ENCODE measurements at places on chromosomes 3 and 15.

GRCh38 chr3:50246517-50246954 lies 10.5 kb downstream of the GNAI2 start:
- ATAC-seq: peak; percentile 44

DNA sequence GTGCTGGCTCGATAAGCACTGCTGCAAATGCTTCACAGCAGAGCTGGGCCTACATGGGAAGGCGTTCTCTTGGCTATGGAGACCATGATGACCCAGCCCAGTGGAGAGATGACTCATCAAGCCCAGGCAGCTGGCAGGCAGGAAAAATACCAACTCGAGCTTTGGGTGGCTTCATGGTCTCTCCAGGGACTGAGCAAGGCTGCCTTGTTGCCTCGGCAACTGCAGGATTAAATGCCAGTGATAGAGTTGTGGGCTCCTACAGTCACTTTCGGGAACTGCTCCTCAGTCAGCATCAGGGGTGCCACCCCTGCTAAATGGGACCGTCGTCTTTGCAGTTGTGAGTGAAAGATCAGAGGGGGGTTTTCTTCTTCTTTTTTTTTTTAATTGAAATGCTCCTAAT lies 54.6 kb upstream of the MYZAP start:
- no peak for ATAC-seq

DNA sequence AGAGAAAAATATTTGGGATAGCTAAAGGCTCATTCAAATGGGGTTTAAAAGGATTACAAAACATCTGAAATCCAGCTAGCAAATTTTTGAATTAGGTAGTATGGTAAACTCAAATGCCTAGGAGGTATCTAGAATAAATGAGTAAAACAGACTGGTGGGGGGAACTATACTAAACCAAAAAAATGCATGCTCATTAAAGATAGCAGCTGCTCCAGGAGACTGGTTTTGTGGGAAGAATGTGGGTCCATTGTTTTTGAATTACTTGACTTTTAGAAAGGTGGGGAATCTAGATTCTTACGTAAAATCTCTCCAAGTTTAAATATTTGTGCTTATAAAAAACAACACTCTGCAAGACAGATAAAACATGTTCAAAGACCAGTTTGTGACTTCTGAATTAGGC lies 73.8 kb downstream of the LEKR1 start:
- ATAC-seq: no peak

- ATAC-seq: no peak
Observed at GRCh38 chr3:4440951-4441350, 26.1 kb downstream of the SUMF1 start.

DNA sequence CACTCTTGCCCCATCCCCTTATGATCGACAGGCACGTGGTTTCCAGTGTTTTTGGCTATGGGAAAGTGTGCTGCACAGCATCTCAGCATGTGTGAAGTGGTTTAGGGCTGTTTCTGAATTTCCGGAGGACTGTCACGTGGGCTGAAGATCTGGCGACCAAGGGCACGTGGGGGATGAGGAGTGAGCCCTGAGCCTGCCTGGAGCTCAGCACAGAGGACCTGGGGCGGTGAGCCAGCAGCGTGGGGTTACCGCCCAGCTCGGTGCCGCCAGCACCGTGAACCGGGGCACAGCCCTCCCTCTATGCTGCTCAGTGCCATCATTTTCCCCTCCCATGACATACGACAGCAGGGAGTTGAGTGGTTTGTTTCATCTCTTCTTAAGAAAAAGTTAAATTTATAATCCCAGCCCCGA lies 150.2 kb downstream of the DNAJB8 start:
- ATAC-seq: no peak

DNA sequence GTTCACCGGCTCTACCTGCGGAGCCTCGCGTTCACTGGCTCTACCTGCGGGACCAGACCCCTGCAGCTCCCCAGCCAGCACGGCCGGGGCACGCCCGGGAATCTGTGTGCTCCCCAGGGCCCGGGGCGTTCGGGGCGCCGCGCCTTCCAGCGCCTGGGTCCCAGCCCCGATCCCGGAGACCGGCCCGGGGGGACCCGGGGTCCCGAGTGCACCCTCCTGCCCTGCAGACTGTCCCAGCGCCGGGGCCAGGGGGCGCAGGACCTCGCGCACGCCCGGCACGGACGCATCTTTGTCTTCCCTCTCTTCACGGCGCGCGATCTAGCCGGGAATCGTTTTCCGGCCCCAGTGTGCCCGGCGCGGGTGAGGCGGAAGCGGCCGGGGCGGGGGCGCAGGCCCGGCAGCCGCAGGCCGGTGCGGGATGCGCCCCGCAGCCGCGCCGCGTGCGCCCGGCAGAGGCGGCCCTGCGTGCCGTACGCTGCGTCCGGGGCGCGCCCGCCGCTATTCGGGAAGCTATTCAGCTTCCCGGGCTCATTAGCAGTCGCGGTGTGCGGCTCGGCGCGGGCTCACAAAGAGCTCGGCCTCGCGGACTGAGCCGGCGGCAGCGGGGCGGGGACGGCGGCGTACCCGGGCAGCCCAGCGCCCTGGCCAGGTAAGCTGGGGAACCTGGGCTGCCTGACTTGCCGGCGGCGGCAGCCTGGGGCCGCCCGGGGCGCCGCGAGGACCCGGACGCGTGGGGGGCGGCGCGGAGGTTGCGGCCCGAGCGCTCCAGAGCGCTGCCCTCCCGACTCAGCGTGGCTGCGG lies at the start of gene APBA2:
TSS of gene APBA2 (plus strand) at position 345 of the 801 bp plus-strand sequence. CDS start 167,911 bp downstream, outside the sequence.
- peak; percentile 46 for ATAC-seq

GRCh38 chr3:53068176-53068575 lies 22.3 kb upstream of the SFMBT1 start:
- ATAC-seq: no peak

DNA sequence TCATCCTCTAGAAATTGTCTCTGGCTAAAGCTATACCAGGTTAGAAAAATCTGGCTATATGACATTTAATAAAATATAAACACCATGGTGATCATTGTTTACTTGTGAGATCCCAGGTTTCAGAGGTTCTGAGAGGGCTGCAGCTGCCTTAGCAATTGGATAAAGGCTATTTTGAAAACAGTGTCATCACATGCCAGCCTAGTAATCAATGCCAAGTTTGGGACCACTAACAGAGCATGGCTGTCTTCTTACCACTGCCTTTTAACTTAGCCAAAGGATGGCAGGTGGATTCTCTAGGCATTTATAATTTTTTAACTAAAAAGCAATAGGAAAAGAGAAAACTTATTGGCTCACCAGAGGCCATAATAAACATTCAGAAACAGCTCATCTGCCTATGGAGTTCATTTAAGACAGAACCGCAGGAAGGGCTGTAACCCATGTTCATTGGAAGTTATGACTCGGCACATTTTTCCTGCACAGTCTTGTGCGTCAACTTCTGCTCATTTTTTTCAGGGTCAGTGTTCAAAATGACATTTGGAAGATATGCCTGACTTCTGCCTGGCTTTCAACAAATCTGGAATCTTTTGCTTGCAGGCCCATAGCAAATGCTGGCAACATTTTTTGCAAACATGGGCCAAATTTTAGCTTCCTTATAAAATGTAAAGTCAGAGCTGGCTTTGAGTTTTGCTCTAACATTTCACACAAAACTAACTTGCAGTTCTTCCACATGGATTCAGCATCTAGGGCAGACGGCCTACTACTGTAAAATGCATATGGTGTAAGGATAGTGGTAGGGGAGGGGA lies 476.0 kb upstream of the TBL1XR1 start:
- peak; percentile 65 for ATAC-seq

DNA sequence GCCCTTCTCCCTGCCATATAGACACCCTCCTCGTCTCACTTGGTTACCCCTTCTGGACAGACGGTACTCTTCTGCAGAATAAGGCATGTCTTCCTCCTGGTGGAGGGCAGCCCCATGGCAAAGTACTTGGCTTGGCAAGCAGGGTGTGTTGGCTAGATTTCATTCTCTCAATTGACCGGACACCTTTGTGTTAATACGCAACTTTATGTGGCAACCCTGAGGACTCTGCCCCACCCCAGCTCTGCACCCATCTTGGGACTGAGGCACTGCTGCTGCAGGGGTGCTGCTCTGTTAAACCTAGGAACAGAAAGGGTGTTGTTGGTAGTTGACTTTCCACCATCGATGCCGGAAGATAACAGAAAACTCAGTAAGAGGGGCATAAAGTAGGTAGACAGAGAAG lies 55.2 kb downstream of the PTPRG start:
- no peak for ATAC-seq

DNA sequence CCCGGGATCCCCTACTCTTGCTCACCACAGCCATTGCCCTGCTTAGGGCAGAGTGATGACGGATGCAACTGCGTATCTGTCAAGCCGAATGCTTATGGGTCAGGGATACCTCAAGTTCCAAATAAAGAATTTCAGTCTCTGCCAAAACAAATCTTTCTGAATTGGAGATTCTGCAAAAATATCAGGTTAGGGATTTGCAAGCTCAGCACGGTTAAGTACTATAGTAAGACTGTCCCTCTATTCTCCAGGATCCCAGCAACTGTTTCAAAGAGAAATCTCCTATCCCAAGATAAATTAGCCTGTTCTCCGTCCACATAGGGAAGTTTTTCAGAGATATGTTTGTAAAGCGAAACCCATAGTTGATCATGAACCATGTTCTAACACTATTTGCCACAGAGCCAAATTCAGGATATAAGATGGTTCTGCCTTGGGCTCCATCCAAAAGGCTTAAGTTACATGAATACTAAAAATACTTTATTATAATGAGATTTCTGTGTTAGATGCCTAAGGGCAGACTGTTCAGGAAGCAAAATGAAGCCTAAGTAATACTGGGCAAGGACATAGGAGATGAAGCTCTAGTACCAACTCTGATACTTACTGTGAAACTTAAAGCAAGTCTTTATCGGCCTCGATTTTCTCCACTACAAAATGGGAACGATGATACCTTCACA lies 100.1 kb upstream of the LPP start:
- no peak for ATAC-seq

- no peak for ATAC-seq
Observed at GRCh38 chr3:16168211-16168610, 6.3 kb upstream of the GALNT15 start.

DNA sequence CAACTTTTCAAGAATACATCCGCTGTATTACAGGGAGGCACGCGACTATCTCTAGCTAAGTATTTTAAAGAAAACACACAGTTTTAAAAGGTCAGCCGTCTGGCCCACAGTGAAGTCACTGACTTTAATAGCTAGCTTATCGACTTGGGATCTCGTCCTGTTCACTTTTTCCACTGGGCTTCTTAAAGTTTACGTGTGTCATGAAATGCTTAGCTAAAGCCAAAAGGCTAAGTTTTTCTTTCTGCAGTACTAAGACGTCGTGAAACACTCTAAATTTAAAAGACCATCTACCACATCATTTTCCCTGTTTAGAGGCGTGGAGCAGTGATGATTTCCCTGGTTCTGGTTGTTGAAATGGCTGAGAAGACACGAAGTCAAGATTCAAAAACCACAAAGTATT lies 27.1 kb downstream of the LRIG1 start:
- ATAC-seq: no peak

- ATAC-seq: no peak
Observed at GRCh38 chr3:107676469-107677309, 153.9 kb downstream of the BBX start.

DNA sequence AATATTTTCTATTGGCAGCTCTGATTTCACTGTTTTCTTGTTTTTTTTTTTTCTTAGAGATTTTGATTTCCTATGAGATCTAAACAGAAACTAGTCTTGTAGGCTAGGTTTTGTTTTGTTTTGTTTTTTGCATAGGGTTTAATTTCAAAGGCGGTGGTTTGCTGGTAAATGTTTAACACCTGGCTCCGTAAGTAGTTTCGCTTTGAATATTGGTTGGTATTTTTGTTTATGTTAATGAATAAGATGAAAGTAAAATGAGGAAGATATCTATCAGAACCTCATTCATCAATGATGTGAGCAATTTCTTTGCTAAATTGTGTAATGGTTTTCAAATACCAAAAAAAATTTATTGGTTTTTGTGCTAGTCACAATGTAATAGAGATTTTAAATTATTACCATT lies 39.7 kb upstream of the TM4SF1 start:
- no peak for ATAC-seq

DNA sequence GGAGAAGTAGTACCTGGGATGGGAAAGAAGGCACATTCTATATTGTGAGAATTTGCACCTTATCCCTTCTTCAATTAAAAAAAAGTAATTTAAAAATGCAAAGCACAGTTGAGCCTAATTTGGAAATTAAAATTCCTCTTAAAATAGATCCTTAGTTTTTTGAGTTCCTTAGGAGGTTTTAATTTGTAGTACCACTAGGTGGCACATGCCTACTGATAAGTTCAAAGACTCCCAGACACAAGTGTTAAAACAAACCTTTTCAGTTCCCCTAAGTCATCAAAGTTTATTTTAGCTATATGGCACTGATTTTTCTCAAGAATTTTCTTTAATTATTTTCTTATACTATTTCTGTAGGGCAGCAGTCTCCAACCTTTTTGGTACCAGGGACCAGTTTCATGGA lies 127.6 kb upstream of the AZI2 start:
- ATAC-seq: no peak

- ATAC-seq: no peak
Observed at GRCh38 chr3:16865335-16865734, 19.4 kb upstream of the PLCL2 start.

- ATAC-seq: no peak
Observed at GRCh38 chr15:85770096-85771041, 24.4 kb downstream of the KLHL25 start.

DNA sequence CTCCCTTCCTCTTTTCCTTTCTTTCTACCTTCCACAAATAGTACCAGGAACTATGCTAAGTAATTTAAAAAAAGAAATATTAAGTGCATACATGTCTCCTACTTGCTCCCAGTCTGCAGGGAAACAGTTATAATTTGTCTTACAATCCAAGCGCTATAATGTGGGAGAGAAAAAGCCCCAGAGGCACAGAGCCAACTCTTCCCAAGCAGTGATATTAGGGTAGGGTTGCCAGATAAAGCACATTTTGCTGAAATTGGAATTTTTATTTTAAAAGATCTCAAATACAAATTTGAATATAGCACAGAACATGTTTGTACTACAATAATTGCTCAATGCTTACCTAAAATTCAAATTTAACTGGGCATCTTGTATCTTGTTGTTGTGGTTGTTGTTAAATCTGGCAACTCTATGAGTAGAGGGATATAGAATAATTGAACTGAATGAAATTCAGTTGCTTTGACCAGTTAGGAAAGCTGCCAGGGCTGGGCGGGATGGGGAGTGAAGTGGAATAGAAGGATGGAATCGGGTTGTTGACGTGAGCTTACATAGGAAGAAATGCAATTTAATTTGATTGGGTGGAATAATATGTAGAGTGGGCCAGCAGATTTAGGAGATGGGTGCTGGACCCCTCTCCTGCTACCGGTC lies 52.6 kb upstream of the USP3 start:
- ATAC-seq: no peak

DNA sequence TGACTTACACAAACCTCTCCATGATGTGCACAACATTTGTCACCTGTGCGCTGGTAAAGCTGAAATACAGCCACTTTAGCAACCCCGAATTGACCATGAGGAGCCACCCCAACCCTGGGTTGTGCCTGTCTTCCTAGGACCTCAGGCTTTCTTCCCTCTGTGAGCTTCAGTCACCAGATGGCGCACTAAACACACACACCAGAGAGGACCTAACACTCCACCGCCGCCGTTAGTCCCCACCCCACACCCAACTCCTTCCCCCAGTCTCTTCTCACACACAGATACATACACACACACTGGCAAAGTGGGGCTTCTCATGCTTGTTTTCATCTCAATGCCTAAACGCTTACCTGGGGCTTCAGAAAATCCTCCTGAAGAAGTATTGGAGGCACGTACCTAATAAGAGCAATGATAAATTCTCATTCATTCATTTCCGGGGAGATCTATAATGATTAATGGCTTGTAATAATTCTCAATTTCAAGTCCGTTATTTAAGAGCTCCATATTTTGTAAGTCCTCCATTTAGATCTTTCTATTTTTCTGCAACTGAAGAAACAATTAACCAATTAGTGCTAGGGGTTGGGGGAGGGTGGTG lies 2.1 kb upstream of the CCDC80 start:
- peak; percentile 64 for ATAC-seq

Data from gastroesophageal sphincter (tissue), 4 donors.